ENCODE measurements at places on chromosomes 13 and 19.
A peak's percentile ranks its signal among the peaks of the same experiment; 100 is the strongest.

DNA sequence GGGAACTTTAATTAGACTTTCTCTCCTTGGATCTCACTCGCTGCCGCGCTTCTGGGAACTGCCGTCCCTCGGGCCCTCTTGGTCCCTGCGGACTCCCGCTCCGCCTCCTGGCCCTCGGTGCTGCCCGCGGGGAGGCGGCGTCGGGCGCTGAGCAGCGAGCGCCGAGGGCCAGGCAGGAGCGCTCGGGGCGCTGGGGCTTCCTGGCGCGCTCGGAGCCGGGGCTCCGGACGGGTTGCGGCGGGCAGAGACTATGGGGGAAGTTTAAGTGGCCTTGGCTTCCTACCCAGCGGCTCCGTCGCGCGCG is 704 bp downstream of the CHST8 start:
- DNase-seq, result no peak

GRCh38 chr19:54287456-54287855 is 6.5 kb upstream of the LILRB2 start:
- no peak for DNase-seq

GRCh38 chr13:30866677-30867076 is 39.4 kb upstream of the MEDAG start:
- DNase-seq, result no peak

GRCh38 chr13:24512197-24512907 is at the start of gene PARP4:
TSS of gene PARP4 (minus strand) at chr13:24512778. CDS start at chr13:24503776, 9,002 bp downstream.
- DNase-seq, result peak; percentile 71

- no peak for DNase-seq
Measured at GRCh38 chr13:25462301-25463125, 90.7 kb downstream of the ATP8A2 start.

DNA sequence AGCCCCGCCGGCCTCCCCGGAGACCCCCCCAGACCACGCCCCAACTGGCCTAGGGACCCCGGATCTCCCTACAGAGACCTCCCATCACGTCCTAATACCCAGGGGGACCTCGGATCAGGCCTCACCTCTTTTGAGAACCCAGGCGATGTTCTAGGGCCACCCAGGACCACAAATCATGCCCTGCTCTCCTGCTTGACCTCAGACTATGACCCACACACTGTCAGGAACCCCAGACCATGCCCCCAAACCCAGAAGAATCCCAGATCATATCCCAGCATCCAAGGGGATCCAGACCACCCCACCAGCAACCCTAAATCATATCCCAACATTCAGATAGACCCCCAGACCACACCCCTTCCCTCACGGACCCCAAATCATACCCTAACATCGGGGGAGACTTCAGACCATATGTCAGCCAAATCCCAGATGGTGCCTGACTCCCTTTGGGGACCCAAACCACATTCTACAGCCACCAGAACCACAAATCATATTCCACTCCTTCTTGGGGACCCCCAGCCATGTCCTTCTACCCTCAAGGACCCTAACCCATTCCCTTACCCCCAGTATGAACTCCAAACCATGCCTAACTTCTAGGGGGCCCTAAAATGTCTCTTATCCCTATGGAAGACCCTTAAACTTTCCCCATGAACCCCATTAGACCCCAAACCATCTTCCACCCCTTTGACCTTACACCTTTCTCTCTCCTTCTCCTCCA is 611 bp upstream of the LRFN1 start:
- DNase-seq, result no peak

DNA sequence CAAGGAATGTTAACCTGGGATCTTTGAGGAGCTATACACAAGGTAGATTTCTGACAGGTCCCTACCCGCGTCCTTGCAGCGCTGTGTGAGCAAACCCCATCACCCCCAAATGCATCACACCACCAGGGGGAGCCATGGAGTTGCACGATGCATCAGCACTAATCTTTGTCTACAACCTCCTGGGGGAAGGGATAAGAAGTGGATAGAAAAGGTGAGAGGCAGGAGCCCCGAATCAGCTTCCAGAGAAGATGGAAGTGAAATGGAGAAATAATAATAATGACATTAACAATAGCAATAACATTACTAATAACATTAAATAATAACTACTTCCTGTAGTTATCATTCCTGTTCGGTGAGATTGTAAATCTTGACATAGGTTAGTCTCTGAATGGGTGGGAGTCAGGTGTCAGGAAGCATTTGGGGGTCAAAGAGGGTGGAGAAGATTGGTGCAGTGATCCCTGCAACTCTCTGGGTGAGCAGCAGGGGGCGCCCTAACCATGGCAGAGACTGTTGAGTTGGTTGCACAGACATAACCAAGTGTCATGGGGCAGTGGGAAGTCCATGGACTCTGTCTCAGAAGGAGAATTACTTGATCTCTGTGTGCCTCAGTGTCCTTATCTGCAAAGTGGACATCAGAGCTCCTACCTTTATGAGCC is 16.5 kb downstream of the SIGLEC7 start:
- peak; percentile 71 for DNase-seq

DNA sequence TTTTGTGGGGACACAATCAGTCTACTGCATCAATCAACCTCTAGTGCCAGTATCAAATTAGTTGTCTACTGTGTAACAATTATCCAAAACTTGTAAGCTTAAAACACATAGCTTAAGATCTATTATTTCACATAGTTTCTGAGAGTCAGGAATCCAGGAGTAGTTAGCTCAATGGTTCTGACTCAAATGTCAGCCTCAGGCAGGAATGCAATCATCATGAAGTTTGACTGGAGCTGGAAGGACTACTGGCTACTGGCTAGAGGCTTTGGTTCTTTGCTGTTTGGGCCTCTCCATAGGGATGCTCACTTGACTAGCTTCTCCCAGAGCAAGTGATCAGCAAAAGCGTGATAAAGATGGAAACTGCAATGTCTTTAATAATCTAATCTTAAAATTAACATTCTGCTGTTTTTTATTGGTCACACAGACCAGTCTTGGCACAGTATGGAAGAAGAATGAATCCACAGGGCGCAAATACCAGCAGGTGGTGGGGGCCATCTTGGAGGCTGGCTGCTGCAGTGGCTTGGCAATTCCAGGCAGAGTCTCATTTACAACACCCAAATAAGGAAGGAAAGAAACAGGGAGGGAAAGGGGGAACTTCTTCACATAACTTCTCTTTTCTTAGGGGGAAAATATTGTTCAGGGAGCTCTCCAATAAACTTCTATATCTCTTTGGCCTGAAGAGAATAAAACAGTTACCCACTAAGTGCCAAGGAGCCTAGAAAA is 15.7 kb downstream of the CAB39L start:
- no peak for DNase-seq

DNA sequence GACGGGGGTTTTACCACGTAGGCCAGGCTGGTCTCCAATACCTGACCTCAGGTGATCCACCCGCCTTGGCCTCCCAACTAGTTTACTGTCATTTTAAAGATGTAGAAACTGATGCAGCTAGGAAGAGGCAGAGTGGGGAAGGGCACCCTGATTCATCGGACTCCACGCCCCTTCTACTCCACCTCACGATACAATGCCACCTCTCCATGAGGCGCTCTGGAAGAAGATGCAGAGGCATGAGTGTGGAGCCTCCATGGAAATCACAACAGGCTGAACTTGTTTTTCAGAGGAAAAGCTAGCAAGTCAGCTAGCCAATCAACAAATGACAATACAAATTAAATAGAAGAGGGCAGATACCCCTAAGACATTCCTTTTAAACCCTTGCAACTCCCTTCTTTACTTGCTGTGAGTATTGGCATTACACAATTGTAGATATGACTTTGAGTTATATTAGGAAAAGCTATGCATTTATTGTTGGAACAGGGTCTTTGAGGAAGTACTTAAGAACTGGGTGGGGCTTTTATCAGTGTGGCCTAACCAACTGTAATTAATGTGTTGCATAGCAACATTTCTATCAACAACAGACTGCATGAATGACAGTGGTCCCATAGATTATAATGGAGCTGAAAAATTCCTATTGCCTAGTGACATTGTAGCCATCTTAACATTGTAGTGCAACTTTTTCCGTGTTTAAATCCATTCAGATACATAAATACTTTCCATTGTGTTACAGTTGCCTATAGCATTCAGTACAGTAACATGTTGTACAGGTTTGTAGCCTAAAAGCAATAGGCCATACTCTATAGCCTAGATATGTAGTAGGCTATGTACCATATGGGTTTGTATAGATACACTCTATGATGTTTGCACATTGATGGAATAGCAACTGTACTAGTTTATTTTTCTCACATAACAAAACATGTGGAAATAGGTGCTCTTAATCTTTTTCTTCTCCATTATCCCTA is 17.6 kb downstream of the WDFY2 start:
- DNase-seq, result no peak

- no peak for DNase-seq
Measured at GRCh38 chr13:29108068-29108786, 288.1 kb downstream of the MTUS2 start.

DNA sequence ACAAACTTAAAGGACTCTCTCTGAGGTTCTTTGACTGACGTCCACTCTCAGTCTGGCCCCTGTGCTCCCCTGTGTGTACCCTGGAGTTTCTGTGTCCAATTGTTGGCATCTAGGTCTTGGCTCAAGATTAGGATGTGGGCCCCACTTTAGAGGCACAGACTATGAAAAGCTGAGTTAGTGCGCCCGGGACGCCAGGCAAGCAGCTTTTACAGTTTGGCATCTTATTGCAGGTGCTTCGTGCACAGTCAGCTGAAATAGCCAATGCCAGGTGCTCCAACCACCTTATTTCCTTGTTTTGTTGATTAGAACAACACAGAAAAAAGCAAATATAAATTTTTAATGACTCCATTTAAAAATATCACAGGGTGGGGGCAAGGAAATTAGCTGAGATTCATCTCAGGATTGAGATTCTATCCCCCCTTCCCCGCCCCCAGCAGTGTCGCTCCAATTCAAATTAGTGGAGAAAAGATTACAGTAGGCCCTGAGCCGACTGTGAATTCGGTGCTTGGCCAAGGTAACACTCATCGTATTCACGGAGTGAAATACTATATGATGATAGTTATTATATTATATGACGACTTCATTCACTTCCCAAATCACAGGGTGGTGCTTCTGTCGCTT is 4.3 kb downstream of the SOX1 start:
- no peak for DNase-seq

DNA sequence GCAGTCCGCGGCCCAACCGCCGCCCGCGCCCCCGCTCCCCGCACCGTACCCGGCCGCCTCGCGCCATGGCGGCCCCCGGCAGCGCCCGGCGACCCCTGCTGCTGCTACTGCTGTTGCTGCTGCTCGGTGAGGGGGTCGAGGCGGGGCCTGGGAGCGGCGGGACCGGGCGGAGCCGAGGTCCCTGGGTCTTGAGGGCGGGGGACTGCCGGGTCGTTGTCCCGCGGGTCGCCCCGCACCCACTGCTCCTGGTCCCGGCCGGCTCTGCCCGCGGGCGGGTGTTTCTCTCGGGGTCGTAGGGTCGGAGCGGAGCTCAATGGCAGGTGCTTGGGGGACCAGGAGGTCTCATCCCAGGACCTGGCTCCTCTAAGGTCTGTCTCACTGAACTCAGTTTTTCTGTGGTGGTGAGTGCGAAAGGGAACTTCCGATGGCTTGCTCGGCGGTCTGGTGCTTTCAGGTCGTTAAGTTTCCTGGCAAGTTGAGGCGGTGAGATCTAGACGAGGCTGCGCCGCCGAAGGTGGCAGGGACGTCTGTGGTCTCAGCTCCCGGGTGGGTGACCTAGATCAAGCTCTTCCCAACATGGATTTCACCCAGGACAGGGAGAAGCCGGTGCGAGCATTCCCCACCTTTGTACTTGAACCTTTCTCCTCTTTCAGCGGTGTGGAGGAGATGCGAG is 467 bp downstream of the LAMP1 start:
- DNase-seq, result peak; percentile 63

DNA sequence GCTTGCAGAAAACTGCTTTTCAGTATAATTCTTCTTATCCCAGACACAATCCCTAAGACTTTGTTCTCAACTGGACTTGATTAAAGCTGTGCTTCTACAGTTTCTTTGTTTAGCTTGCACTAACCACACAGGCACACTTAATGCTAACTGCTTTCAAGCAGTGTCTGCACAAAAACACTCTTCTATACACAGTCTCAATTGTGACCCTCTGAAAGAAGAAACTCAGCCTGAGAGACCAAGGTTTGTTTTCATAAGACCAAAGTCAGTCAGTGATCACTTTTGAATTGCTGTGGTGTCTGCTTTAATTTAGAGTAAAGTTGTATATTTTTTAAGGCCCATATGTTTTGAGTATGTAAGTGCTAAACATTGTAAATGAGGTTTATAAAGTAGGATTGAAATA is 431.2 kb downstream of the KCTD12 start:
- no peak for DNase-seq

GRCh38 chr19:33799476-33799875 is 2.8 kb downstream of the KCTD15 start:
- DNase-seq, result no peak

- peak; percentile 69 for DNase-seq
Measured at GRCh38 chr19:35346193-35347052, 1.3 kb upstream of the FFAR1 start.

GRCh38 chr19:3358689-3359014 is 7.7 kb upstream of the NFIC start:
- DNase-seq, result no peak

- no peak for DNase-seq
Measured at GRCh38 chr19:37981785-37982475, 74.9 kb downstream of the SIPA1L3 start.

GRCh38 chr13:113947311-113948033 is 26.4 kb downstream of the C13orf46 start:
- no peak for DNase-seq

DNA sequence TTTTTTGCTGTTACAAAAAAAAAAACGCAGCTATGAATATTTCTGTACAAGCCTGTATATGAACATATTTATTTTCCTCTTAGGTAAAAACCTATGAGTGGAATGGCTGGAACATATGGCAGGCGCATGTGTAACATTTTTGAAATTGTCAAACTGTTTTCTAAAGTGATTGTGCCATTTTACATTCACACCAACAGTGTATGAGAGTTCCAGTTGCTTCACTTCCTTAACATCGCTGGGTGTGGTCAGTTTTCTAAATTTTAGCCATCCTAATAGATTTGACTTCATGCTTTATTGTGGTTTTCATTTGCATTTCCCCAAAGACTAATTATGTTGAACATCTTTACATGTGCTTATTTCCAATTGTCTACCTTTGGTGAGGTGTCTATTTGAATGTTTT is 306.8 kb downstream of the KCNRG start:
- no peak for DNase-seq

DNA sequence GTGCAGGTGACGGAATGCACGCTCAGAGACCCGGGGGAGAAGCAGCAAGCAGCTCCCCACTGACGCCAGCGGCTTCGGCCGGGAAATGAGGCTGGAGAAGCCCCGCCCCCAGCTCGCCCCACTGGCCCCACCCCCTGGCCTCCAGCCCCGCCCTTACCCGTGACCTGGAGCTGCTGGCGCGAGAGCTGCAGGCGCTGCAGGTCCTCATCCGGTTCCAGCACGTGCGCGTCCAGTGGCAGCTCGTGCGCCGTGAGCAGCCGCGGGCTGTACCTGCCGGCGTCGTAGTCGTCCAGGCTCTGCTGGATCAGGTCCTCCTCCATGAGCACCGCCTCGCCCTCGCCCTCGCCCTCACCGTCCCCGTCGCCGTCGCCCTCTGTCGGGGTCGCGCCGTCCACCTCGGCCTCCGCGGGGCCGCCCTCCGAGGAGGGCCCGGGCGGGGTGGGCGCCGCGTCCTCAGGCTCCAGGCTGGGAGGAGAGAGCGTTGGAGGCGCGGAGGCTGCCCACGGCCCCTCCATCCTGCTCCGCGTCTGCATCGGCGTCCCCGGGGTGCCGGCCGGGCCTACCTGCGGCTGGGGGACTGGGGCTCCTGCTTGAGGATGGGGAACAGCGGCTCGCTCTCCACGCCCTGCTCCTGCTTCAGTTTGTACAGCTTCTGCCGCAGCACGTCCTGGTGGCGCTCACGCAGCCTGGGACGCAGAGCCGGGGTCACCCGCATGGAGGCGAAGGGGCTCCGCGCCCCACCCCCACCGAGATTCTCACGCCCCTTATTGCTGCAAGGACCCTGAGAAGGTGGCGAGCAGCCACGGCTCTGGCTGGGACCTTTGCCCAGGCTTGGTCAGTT is 6.4 kb upstream of the TBXA2R start:
- DNase-seq, result no peak
